ENCODE measurements at places on chromosomes 5 and 9. TPM values are rescaled to one million over a fixed set of nuclear protein-coding genes. Genes with fewer than 3 reads are reported as not detected.

SLC4A9 gene
- total RNA-seq = not detected

FPGS gene
- 35.1 TPM for total RNA-seq

FAM151B gene
- 1.9 TPM for total RNA-seq

LURAP1L gene
- 2.5 TPM for total RNA-seq

CAAP1 gene
- total RNA-seq = 8.7 TPM

DMRT1 gene
- total RNA-seq = not detected

DND1 gene
- total RNA-seq = not detected

CAMK4 gene
- total RNA-seq = 0.44 TPM

C9orf153 gene
- not detected for total RNA-seq

OR1L1 gene
- not detected for total RNA-seq

IRX4 gene
- not detected for total RNA-seq

XPA gene
- total RNA-seq = 7.9 TPM

WDR38 gene
- not detected for total RNA-seq

C9orf72 gene
- total RNA-seq = 2.5 TPM

LHX6 gene
- 0.81 TPM for total RNA-seq

TICAM2 gene
- 4.7 TPM for total RNA-seq

ADAMTS16 gene
- not detected for total RNA-seq

CCNI2 gene
- total RNA-seq = not detected

RGS14 gene
- total RNA-seq = 9.9 TPM

NUTM2F gene
- not detected for total RNA-seq

RANBP17 gene
- total RNA-seq = 2.9 TPM

Data from cardiac ventricle fibroblast (primary cell).